HFFc6 (cell line): ENCODE measurements at places on chromosomes 13 and 19. TPM values are rescaled to one million over a fixed set of nuclear protein-coding genes. Genes with fewer than 3 reads are reported as not detected.

PDE4C gene
- total RNA-seq: not detected in 3 replicates

DNA sequence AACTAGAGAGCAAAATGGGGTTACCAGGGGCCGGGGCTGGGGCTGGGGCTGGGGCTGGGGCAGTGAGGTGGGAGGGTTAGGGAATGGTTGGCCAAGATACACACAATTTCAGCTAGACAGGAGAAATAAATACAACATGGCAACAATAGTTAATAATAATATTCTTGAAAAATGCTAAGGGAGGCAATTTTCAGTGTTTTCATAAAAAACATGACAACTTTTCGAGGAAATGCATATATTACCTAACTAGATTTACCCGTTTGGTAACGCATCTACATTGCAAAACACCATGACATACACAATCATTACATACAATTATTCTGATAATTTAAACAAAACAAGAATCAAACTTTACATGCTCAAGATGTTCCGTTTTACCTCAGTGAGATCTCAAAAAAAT lies 12.2 kb downstream of the RFPL4AL1 start:
- H3K4me1 ChIP-seq: no peaks in the 10 kb centered on the region
- DNase-seq: no peak
- no peak overlapping the region; the same call in 1 of the 2 replicates for H3K4me3 ChIP-seq
- H3K27ac ChIP-seq: no peak overlapping the region
- peaks cover 2% of the 10 kb centered on the region for H3K27me3 ChIP-seq

- H3K27me3 ChIP-seq: peaks cover 3% of the 10 kb centered on the region
- H3K36me3 ChIP-seq: no peaks in the 10 kb centered on the region
- peak overlapping the region; percentile 92 for H3K27ac ChIP-seq
- DNase-seq: no peak
Measured at GRCh38 chr19:1130771-1131717, 27.2 kb downstream of the GPX4 start.

DNA sequence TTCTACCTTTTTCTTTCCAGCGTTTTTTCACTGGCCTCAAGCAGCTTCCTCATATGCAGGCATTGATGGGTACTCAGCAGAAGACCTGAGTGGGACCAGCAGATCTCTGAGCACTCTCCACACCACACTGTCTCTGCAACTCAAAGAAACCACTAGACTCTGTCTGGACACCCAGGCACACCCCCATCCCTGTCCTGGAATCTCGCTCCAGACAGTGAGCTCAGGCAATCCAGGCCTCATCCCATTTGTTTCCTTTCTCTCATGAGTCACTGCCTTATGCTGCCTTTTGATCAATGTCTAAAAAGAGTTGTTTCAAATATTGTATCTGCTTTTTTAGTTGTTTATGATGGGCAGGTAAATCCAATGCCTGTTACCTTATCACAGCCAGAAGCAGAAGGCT lies 19.7 kb upstream of the POP4 start:
- no peak overlapping the region for H3K4me3 ChIP-seq
- H3K27ac ChIP-seq: no peak overlapping the region
- no peak for DNase-seq
- no peaks in the 10 kb centered on the region for H3K36me3 ChIP-seq
- peaks cover 40% of the 10 kb centered on the region for H3K4me1 ChIP-seq

OCEL1 gene
- total RNA-seq: 14.2 to 20.9 TPM (median 18.7 TPM) in 3 replicates

DNA sequence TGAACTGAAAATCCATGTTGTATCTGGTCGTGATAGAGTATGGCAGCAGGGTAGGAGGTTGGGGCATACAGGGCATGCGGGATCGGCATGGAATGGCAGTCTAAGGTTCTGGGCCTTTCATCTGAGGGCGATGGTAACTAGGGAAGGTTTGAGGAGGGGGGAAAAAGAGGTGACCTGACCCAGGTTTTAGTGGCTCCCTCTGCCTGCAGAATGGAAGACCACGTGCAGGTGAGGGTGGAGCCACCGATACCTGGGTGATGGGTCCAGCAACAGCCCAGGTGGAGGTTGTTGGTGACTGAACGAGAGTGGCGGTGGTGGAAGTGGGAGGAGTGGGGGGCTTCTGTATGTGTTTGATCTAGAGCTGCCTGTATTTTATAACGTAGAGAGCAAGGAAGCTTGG lies 3.8 kb downstream of the ZNF749 start:
- no peaks in the 10 kb centered on the region; the same call in 1 of the 2 replicates for H3K27me3 ChIP-seq
- no peak overlapping the region for H3K27ac ChIP-seq
- no peak overlapping the region for H3K4me3 ChIP-seq
- DNase-seq: no peak
- H3K4me1 ChIP-seq: peaks cover 24% of the 10 kb centered on the region

ZNF69 gene
- total RNA-seq: 2.3 to 8.8 TPM (median 8.3 TPM) in 3 replicates

DNA sequence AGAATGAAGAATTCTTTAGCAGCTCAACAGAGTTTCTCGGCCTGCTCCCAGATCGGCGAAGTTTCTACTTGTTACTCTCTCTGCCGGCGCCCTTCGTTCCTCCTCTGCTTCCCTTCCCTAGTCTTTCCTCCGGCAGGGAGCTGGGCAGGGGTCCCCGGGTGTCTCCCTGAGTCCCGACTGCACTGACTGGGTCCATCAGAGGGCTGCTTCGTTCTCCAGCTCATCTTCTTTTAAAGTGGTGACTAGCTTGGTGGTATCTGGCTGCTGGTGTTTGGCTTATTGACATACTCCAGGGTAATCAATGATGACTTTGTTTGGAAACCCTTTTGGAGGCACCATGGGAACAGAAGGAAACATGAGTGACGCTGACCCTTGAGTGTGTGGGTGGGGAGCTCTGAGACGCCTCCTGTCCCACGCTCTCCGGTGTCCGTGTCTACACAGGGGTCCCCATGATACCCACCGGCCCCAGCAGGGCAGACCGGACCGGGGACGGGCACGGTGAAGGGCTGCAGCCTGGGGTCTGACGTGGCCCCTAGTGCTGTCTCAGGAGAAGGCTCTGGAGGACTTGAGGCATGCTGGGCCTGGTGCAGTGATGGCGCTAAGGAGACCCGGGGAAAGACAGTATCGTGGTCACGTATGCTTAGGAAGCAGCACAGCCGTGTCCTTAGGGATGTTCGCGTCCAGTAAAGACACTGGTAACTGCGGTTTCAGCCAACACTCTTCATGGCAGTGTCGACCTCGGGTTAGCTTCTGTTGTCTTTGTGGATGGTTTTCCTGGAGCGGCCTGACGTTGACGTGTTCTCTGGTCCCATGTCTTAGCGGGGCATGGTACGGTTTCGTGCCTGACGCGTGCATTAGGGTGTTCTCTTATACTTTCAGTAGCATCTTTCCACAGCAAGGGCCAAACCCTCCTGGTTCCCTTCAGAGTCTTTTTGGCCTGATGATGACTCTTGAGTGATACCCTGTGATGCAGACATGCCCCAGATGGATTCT lies 23.8 kb downstream of the NAXD start:
- H3K27ac ChIP-seq: no peak overlapping the region
- H3K4me3 ChIP-seq: no peak overlapping the region
- peaks cover 30% of the 10 kb centered on the region for H3K36me3 ChIP-seq
- no peak for DNase-seq
- H3K27me3 ChIP-seq: peaks cover 5% of the 10 kb centered on the region

- no peak overlapping the region for H3K4me3 ChIP-seq
- no peak for DNase-seq
Measured at GRCh38 chr13:102183509-102184182, 218.2 kb downstream of the FGF14 start.

GRCh38 chr19:54325631-54326030 lies 12.7 kb upstream of the LILRA5 start:
- H3K27ac ChIP-seq: no peak overlapping the region
- H3K27me3 ChIP-seq: peaks cover 15% of the 10 kb centered on the region
- H3K36me3 ChIP-seq: no peaks in the 10 kb centered on the region
- H3K4me1 ChIP-seq: no peaks in the 10 kb centered on the region
- H3K4me3 ChIP-seq: no peak overlapping the region
